Endothelial cell (in vitro differentiated cells): ENCODE measurements at places on chromosomes 2 and 18.

DNA sequence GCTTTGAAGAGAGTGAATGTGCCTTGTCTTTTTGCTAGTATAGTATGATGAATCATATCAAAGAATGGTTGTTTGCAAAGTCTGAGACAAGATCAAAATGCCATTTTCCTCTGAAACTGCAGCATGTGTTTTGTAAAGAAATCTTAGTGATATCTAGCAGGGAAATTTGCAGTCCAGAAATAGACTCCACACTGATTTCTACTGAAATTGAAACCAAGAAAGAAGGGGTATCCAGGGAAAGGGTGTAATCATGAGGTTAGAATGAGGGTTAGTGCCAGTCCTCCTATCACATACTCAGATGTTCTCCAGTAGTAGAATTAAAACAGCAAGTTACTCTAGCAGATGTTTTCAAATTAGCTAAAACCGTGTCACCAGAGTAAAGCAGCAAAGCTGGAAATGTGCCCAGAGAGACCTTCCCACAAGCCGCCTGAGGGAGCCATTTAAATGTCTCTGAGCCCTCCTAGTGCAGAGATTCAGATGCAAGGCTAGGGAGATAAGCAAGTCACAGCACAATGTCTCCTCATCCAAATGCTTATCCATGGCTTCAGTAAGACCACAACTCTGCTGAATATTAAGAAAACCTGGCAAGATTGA, 4.9 kb downstream of the DLGAP1 start:
- peaks cover 8% of the 10 kb centered on the region for H3K4me1 ChIP-seq
- H3K4me3 ChIP-seq, result no peak overlapping the region
- peaks cover 2% of the 10 kb centered on the region for H3K27me3 ChIP-seq
- H3K36me3 ChIP-seq, result no peaks in the 10 kb centered on the region
- DNase-seq, result no peak

DNA sequence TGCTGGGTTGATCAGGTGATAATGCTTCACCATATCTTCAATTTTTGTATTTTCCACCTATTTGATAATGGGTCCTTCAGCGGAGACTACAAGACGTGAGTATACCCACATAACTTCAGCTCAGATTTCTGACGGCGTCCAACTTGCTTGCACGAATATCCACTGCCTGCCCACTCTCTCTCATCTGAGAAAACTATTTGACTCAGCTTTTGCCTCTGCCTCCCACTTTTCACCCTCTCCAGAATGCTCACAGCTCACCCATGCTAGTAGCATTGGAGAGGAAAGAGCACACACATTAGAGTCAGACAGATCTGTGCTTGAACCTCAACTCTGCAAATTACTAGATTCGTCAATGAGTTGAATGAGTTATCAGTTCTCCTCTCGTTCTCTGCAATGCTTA, 166.8 kb downstream of the BCL2 start:
- H3K27ac ChIP-seq, result no peak overlapping the region
- DNase-seq, result no peak
- H3K36me3 ChIP-seq, result no peaks in the 10 kb centered on the region
- no peak overlapping the region for H3K4me3 ChIP-seq

GRCh38 chr2:187206071-187206470, 242.0 kb downstream of the CALCRL start:
- peak overlapping the region; percentile 76 for H3K27ac ChIP-seq
- no peak for DNase-seq
- peaks cover 2% of the 10 kb centered on the region for H3K27me3 ChIP-seq
- H3K4me3 ChIP-seq, result no peak overlapping the region

DNA sequence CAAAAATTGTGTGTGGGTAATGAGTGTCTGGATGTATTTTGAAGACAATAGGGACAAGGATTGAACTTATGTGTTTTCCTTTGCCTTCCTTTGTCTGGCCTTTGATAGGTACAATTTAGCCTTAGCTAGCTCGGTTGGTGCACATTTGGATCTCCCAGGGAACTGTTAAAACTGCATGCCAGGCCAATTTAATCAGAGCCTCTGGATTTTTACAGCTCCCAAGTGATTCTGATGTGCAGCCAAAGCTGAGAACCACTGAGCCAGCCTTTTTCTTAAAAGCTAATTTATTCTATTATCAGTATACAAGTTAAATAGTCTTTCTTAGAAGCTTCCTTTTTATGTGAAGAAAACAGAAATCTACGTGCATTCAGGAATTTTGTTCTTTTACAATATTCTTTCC, 25.0 kb downstream of the PLEK start:
- H3K4me1 ChIP-seq, result no peaks in the 10 kb centered on the region
- no peak for DNase-seq
- H3K27ac ChIP-seq, result no peak overlapping the region
- peaks cover 1% of the 10 kb centered on the region for H3K27me3 ChIP-seq
- H3K36me3 ChIP-seq, result no peaks in the 10 kb centered on the region

GRCh38 chr2:86225581-86225980, 26.3 kb downstream of the MRPL35 start:
- no peak for DNase-seq
- no peak overlapping the region for H3K27ac ChIP-seq
- peaks cover 3% of the 10 kb centered on the region for H3K36me3 ChIP-seq
- no peak overlapping the region for H3K4me3 ChIP-seq

DNA sequence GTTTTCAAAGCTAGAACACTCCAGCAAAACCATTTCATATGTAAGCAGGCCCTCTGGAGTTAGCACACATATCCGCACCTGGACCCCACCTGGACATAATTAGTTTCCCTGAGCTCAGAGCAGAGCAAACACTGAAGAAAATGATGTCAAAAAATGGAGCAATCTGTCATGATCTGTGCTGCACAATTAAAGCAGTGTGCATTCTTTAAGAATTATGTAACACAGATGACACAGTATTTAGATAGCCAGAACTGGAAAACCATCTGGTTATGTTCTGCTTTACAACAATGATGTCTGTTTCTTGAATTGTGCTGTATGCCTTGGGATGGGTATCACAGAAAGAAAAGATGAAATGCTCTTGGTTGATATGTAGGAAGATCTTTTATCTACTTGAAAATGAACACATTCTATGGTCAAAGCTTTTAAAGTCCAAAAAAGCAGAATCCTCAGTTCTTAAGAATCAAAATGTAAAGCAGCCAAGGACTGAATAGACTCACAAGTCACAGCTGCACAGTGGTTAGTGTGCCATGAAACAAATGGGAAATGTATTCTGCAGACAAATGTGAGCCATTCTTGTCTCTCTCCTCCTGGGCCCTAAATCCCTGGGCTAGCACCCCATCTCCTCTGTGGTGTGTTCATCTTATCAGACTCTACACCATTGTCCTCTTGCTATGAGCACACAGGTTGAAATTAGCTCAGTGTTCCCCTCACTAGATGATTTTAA, 36.8 kb downstream of the HRH4 start:
- peaks cover 4% of the 10 kb centered on the region for H3K27me3 ChIP-seq
- no peaks in the 10 kb centered on the region for H3K4me1 ChIP-seq
- no peaks in the 10 kb centered on the region for H3K36me3 ChIP-seq
- no peak overlapping the region for H3K4me3 ChIP-seq
- DNase-seq, result no peak

GRCh38 chr18:35991696-35992095, 19.2 kb downstream of the RMP24 start:
- H3K27ac ChIP-seq, result no peak overlapping the region
- no peaks in the 10 kb centered on the region for H3K27me3 ChIP-seq
- no peaks in the 10 kb centered on the region for H3K4me1 ChIP-seq
- no peak for DNase-seq
- no peak overlapping the region for H3K4me3 ChIP-seq

GRCh38 chr2:232395586-232395985, 11.1 kb upstream of the ALPG start:
- no peak overlapping the region for H3K27ac ChIP-seq
- H3K4me1 ChIP-seq, result peaks cover 4% of the 10 kb centered on the region
- no peak overlapping the region for H3K4me3 ChIP-seq
- H3K36me3 ChIP-seq, result no peaks in the 10 kb centered on the region
- peaks cover 2% of the 10 kb centered on the region for H3K27me3 ChIP-seq
- no peak for DNase-seq
